Cardiac septum (tissue), 1 donor: ENCODE measurements at places on chromosomes 16 and 17. TPM values are rescaled to one million over a fixed set of nuclear protein-coding genes. Genes with fewer than 3 reads are reported as not detected.

DNA sequence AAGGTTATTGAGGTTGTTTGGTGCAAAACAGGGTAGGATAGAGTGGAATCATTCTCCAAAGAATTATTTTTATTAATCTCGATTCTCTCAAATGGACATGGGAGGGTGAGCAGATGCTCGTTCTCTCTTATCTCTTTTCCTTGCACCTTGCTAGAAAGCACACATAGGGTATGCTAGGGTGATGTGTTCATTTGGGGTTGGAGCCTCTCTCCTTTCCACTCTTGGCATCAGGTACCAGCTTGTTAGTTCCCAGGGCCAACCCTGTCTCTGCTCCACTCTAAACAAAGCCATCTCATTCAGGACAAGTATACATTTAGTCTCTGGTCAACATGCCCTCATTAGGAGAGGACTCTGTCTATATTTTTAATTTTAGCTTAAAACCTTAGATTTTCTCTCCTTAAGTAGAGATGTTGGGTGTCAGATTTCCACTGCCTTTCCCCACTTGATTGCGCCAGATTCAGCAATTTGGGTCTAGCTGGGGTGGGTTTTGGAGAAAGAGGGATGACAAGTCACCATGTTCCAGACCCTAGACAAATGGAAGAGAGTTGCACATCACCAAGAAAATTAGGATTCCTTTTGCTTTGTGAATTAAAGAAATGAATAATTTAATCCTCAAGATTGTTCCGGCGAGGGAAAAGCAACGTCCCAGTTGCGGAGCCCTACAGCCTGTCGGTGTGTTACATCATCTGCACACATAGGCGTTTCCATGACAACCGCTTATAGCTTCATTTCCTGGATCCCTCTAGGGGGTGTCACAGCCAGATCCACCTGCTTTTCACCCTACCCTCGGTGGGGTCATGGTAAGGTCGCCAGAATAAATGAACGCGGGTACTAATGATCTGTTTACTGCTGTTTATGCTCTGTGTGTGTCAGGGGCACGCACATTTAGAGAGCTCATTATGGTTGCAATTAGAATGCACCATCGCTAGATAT, 41.6 kb downstream of the SNX11 start:
- no peak for DNase-seq

GRCh38 chr17:45156242-45156641, 5.4 kb upstream of the HEXIM2 start:
- no peak for DNase-seq

DNA sequence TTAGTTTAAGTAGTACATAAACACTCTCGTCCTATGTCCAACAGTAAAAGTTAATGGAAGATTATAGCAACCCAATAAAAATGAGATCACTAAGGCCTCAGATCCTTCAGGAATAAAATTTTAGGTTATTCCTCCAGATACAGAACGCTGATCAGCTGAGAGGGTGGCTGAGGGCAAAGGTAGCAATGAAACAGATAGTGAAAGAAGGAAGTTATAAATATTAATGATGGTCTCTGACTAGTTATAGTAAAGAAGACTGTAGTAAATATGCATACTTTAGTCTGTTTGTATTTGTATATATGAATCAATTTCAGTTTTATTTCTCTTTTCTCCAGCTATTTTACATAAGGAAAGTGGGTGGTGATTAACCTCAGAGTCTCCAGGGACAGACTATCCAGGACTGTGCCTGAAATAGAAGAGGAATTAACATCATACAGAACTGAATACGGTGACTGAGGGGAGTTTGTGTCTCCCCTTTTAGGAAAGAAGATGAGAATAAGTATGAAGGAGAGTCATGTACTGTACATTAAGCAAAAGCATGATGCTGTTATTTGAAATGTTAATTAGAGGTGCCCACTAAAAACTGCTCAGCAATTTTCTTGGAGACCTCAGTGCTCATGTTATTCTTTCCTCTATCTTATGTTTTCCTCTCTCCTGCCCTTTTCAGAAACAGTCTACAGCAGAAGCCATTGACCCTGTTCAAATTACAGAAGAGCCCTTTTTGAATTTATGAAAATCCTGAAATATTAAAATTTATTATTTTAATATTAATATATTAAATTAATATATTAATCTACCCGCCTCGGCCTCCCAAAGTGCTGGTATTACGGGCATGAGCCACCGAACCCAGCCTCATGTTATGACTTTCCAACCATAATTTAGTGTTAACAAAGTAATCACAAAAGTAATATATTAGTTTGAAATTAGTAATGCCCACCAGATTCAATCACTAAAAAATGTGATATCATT, 36.5 kb upstream of the DHRS7B start:
- DNase-seq, result no peak

DNA sequence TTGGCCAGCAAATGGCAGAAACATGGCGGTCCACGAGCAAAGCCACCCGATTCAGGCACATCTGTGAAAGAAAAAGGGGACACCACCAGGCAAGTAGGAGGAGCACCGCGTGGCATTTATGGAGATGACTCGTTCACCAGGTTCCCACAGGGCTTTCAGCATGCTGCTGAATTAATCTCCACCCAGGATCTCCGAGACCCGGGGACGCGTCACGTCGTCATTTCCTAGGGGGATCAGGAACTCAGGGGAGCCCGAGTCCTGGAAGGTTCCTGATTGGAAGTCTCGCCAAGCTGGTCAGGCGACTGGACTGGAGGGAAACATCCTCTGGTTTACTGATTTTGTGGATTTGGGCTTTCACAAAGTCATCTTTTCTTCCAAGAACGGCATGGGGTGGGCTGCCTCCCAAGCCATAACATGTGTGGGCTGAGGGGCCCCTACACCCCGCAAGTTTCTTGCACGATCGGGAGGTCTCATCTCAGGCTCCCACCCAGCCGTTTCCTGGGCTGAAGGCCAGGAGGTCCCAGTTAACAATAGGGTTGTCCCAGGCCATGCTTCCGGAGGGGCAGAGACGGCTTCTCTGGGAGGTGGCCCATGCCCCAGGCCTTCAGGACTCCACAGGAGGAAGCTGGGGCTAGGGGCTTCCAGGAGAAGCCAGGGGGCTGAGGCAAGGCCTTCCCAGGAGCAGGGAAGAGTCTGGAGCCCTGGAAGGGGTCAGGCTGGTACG, 645 bp downstream of the DNAH17 start:
- DNase-seq, result no peak

GRCh38 chr17:62058611-62059010, 6.5 kb downstream of the MED13 start:
- DNase-seq, result no peak

GRCh38 chr16:67000384-67001351, 12.3 kb downstream of the CES4A start:
- DNase-seq, result peak; percentile 80

The CCL7 gene
- total RNA-seq, result not detected

The TRAF4 gene
- total RNA-seq, result 2.8 TPM
